ENCODE measurements at places on chromosomes 16 and 17. TPM values are rescaled to one million over a fixed set of nuclear protein-coding genes. Genes with fewer than 3 reads are reported as not detected.
A peak's percentile ranks its signal among the peaks of the same experiment; 100 is the strongest.

Gene P3H4
- 72.8 TPM for total RNA-seq

Gene CPNE7
- total RNA-seq: 19.7 TPM

Gene PPY
- not detected for total RNA-seq

GRCh38 chr16:84911486-84912216 lies 91.9 kb downstream of the CRISPLD2 start:
- H3K27me3 ChIP-seq: peaks cover 15% of the 10 kb centered on the region
- H3K4me3 ChIP-seq: no peak overlapping the region
- H3K36me3 ChIP-seq: no peaks in the 10 kb centered on the region
- H3K27ac ChIP-seq: no peak overlapping the region
- DNase-seq: no peak

DNA sequence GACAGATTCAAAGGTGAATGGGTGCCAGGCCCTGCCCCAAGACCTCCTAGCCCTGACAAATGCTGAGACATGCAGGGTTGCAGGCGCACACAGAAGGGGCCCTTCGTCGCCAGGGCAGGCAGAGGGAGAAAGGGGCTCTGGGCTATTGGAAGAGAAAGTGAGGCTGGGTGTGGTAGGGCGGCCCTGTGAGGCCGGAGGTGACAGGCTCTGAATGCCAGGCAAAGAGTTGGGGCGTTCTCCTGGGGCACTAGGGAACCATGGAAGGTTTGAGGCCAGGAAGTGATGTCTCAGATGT lies 26.4 kb upstream of the NXPH3 start:
- no peak overlapping the region for H3K27ac ChIP-seq
- no peaks in the 10 kb centered on the region for H3K36me3 ChIP-seq
- H3K4me3 ChIP-seq: no peak overlapping the region
- no peak for DNase-seq

- peak overlapping the region; percentile 93 for H3K27ac ChIP-seq
- DNase-seq: no peak
- peak overlapping the region; percentile 77 for H3K4me3 ChIP-seq
- peaks cover 55% of the 10 kb centered on the region for H3K4me1 ChIP-seq
- peaks cover 3% of the 10 kb centered on the region for H3K36me3 ChIP-seq
- H3K27me3 ChIP-seq: no peaks in the 10 kb centered on the region
These were observed 2.6 kb downstream of the MXRA7 start for GRCh38 chr17:76707985-76708807.

- H3K36me3 ChIP-seq: no peaks in the 10 kb centered on the region
- H3K4me3 ChIP-seq: no peak overlapping the region
- H3K4me1 ChIP-seq: peaks cover 3% of the 10 kb centered on the region
- H3K27me3 ChIP-seq: peaks cover 28% of the 10 kb centered on the region
These were observed 28.3 kb upstream of the GOSR2 start for GRCh38 chr17:46894476-46895151.

GRCh38 chr17:6098050-6098822 lies 28.1 kb downstream of the WSCD1 start:
- no peak for DNase-seq
- no peak overlapping the region for H3K4me3 ChIP-seq
- H3K27ac ChIP-seq: no peak overlapping the region
- H3K36me3 ChIP-seq: no peaks in the 10 kb centered on the region
- no peaks in the 10 kb centered on the region for H3K27me3 ChIP-seq

- H3K27ac ChIP-seq: no peak overlapping the region
- H3K27me3 ChIP-seq: no peaks in the 10 kb centered on the region
- H3K4me3 ChIP-seq: no peak overlapping the region
- peaks cover 2% of the 10 kb centered on the region for H3K36me3 ChIP-seq
- H3K4me1 ChIP-seq: peaks cover 26% of the 10 kb centered on the region
- no peak for DNase-seq
These were observed 5.1 kb upstream of the CPNE7 start for GRCh38 chr16:89570342-89570923.

DNA sequence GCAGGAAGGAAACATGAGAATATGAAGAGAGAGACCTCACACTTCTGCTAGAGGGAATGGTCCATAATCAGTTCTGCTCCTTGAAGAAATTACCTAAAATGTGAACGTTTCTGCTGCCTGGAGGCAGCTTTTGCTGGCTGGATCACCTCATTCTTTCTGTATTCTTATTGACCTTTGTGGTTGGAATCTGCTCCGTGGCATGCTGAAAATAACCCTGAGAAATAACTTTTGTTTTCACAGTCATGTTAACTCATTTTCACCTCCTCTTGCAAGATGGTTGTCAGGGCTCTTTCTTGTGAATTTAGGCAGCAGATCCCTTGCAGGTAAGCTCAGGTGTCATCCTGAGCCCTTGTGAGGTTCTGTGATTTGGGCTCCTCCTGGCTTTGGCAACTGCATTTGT lies 70.2 kb downstream of the IRF8 start:
- no peaks in the 10 kb centered on the region for H3K36me3 ChIP-seq
- no peak for DNase-seq
- H3K27ac ChIP-seq: no peak overlapping the region
- H3K4me3 ChIP-seq: no peak overlapping the region
- H3K27me3 ChIP-seq: peaks cover 27% of the 10 kb centered on the region
- peaks cover 18% of the 10 kb centered on the region for H3K4me1 ChIP-seq

- no peak overlapping the region for H3K4me3 ChIP-seq
- H3K27ac ChIP-seq: no peak overlapping the region
- DNase-seq: no peak
- H3K27me3 ChIP-seq: no peaks in the 10 kb centered on the region
- no peaks in the 10 kb centered on the region for H3K4me1 ChIP-seq
These were observed 665.2 kb upstream of the CDH8 start for GRCh38 chr16:62701426-62701825.

GRCh38 chr17:82061047-82061925 lies 4.3 kb downstream of the DUS1L start:
- no peak for DNase-seq
- H3K4me1 ChIP-seq: peaks cover 7% of the 10 kb centered on the region
- H3K27ac ChIP-seq: no peak overlapping the region
- no peaks in the 10 kb centered on the region for H3K27me3 ChIP-seq
- H3K4me3 ChIP-seq: no peak overlapping the region
- peaks cover 10% of the 10 kb centered on the region for H3K36me3 ChIP-seq

DNA sequence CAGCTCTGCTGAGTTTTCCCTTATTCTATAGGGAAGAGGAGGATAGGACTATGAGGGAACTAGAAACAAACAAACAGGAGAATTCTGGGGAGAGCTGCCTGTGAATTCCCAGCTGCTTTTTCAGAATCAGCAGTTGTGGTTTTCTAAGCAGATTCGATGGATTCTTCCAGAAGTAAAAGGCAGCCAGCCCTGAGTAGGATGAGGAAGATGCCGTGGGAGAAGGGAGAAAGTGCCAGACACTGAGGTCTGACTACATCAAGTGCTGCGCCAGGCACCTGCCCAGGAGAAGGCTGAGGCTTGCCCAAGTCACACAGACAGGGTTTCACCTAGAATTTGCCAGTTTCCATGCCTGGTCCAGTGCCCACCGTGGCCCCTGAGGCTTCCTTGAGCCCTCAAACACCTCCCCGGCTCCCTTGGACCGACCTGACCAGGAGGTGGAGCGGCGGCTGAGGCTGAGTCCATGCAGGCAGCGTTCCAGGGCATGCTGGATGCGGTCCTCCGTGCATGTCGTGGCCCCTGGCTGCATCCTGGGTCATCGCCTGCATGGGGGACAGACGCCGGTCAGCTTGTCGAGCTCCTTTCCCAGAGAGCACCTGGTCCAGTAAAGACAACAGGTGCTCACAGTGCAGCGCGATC lies 43.6 kb upstream of the PIK3R6 start:
- no peak overlapping the region for H3K4me3 ChIP-seq
- DNase-seq: no peak
- peaks cover 4% of the 10 kb centered on the region for H3K4me1 ChIP-seq
- no peak overlapping the region for H3K27ac ChIP-seq

DNA sequence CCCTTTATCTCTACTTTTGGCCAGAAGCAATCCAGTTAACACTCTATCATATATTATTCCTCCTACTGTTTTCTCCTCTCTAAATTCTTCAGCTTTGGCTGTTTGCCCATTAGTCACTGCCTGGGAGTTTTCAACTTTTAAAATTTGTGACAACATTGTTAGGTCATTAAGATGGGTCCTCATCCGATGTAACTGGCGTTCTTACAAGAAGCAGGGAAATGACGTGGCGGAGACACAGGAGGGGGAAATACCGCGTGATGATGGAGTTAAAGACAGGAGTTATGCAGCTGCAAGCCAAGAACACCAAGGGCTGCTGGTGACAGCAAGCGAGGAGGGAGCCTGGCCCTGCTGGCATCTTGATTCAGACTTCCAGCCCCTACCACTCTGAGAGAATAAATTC lies 34.8 kb upstream of the CPHXL start:
- H3K27ac ChIP-seq: no peak overlapping the region
- DNase-seq: no peak
- no peak overlapping the region for H3K4me3 ChIP-seq
- peaks cover 13% of the 10 kb centered on the region for H3K27me3 ChIP-seq
- H3K36me3 ChIP-seq: no peaks in the 10 kb centered on the region

DNA sequence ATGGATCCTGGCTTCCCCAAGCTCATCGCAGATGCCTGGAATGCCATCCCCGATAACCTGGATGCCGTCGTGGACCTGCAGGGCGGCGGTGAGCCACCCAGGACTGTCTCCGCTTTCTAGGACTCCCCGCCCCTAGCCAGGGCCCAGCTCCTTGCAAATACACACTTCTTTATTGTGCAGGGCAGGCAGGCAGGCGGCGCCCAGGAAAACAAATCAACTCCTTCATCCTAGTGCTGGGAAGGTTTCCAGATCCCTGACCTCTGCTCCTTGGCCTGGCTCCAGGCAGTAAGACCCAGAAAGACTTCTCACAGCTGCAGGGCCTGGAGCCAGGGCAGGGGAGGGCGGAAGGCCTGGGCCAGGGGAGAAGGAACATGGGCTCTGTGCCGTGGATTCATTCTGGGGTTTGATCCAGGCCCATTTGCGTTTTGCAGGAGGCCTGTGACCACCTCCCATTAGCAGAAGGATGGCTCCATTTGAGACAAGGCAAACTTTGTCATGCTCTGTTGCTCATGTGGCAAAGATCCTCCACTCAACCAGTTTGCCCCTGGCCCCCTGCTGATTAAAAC lies 6.0 kb upstream of the LPCAT2 start:
- H3K4me1 ChIP-seq: peaks cover 63% of the 10 kb centered on the region
- H3K36me3 ChIP-seq: peaks cover 34% of the 10 kb centered on the region
- H3K27me3 ChIP-seq: no peaks in the 10 kb centered on the region
- DNase-seq: peak; percentile 85

DNA sequence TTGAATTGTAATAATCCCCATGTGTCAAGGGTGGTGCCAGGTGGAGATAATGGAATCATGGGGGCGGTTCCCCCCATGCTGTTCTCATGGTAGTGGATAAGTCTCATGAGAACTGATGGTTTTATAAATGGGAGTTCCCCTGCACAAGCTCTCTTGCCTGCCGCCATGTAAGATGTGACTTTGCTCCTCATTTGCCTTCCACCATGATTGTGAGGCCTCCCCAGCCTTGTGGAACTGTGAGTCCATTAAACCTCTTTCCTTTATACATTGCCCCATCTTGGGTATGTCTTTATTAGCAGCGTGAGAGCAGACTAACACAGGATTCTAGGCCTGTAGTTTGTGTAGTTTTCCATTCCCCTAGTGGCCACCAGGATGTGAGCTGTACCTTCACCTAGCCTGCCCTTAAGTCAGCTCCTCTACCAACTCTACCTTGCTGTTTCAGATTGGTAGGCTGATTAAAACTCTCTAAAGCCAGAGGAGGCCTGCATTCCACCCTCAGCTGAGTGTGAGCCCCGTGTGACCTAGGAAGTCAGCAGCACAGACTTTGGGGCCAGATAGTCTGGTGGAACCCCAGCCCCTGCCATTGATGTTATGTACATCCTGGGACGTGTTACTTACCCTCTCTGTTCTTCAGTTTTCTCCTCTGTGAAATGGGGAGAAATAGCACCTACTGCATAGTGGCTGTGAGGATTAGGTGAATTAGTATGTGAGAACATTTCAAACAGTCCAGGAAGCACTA lies 252.4 kb upstream of the CACNG5 start:
- H3K27me3 ChIP-seq: no peaks in the 10 kb centered on the region
- no peak overlapping the region for H3K4me3 ChIP-seq

- H3K27me3 ChIP-seq: peaks cover 2% of the 10 kb centered on the region
- H3K36me3 ChIP-seq: no peaks in the 10 kb centered on the region
- DNase-seq: no peak
- no peak overlapping the region for H3K4me3 ChIP-seq
- H3K4me1 ChIP-seq: no peaks in the 10 kb centered on the region
- H3K27ac ChIP-seq: no peak overlapping the region
These were observed 101.4 kb downstream of the RBFOX3 start for GRCh38 chr17:79509490-79509889.

DNA sequence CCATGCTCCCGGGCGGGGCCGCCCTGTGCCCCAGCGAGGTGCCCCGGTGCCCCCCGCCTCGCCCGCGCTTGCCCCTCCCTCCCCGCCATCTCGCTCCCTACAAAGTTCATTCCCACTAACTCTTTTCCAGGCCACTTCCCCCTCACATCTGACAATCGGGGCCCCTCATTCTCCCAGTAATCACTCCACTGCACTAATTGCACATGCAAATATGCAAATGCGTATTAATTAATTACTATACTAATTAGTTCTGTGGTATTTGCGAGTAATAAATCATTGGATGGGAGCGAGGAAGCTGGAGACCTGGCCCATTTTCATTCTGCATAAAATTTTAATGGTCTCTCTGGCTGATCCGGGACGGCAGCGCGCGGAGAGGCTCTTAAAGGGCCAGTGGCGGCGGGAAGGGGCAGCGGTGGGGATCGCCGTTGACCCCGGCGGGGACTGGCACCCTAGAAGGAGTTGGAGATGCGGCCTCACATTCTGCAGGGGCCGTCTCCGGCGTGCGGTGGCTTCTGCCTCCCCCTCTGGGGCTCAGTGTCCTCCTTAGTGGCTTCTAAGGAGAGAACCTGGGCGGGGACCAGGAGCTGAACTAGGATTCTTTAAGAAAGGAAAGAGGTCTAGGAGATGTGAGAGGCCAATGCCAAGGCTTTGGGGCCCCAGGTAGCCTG lies 8.4 kb upstream of the PPP1R1B start:
- peak overlapping the region; percentile 81 for H3K4me3 ChIP-seq
- H3K27ac ChIP-seq: peak overlapping the region; percentile 67
- H3K36me3 ChIP-seq: no peaks in the 10 kb centered on the region
- no peak for DNase-seq
- peaks cover 10% of the 10 kb centered on the region for H3K4me1 ChIP-seq
- H3K27me3 ChIP-seq: peaks cover 30% of the 10 kb centered on the region

All from osteocyte (in vitro differentiated cells).